Stimulated activated CD8-positive, alpha-beta memory T cell treated with anti-CD3 and anti-CD28 coated beads, Interleukin-7, amount 100 ng/mL, for 1 hour (primary cell): ENCODE measurements at places on chromosomes 12 and 14.

- DNase-seq = no peak
Observed at GRCh38 chr12:50542448-50542847, 37.7 kb downstream of the DIP2B start.

GRCh38 chr14:89841851-89842250, 112.7 kb downstream of the EFCAB11 start:
- DNase-seq = no peak

DNA sequence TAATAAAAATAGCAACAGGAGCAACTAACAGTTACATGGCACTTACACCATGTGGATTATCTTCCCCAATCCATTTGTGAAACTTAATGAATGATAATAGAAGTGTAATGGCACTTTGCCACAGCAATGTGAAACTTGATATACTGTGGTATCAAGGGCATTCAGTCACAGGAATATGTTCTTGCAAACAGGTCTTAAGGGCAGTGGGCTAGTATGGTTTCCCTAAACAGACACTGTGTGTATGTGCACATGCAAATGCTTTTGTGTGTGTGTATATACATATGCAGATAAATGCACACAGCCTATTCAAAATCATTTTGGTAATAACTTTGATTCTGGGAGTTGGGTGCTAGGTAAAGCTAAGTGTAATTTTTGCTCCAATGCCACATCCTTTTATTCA, 26.2 kb upstream of the ARHGAP5 start:
- DNase-seq = no peak

GRCh38 chr12:92185052-92185451, 39.4 kb upstream of the BTG1 start:
- DNase-seq = no peak

- no peak for DNase-seq
Observed at GRCh38 chr14:59438195-59438647, 27.0 kb downstream of the GPR135 start.
